ENCODE measurements at places on chromosomes 2 and 18.

DNA sequence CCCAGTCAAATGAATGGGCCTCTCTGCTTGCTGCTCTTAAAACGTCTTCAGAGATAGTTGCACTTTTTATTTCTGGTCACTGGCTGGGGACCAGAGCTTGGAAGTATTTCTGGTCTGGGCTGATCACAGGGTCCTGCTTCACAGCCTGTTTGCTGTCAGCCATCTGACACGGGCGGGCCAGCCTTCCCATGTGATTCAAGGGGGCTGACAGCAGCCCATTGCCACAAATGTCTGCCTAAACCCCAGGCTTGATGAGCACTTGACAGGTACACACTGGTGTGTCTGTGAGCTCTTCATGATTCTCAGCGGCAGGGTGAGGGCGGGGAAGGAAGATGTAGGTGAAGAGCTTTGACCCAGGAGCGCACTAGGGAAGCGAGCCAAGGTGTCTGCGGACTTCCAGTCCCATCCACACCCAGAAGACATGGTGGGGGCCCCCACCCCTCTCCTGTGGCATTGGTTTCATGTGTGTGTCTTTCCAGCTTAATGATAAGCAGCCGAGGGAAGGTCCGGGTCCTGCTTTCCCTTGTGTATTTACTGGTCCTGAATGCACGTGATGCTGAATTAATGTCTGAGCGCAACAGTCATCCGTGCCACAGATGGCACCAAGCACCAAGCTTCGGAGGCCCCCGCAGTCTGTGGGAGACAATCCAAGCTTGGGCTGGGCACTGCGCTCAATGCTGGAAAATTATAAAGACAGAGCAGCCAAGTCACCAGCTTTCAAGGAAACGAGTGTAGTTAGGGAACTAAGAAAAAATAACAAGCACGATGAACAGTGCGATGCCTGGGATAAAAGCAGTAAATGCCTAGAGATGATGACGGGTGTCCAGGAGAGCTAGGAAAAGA, 73.3 kb downstream of the SH3BP4 start:
- DNase-seq: no peak

DNA sequence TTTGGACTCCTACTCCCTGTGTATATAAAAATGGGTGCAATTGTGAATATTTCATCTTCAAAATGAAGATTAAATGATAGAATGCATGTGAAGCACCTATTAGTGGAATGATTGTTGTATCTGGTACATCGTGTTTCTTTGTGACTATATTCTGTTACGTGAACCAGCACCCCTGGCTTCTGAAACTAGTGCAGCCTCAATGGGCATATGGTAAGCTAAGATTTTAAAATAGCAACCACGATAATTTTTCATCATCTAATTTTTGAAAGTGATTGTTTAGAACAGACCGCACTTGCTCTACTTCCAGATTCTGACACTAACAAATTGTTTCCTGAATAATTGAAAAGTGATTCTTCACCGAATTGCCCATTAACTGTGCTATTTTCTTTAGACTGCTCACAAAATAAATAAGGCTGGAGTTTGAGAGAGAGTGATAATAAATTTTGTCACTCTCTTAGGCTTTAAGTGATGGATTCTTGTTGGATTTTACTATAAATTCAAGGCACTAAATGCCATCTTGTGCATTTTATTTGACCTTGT, 806.1 kb upstream of the LRATD1 start:
- no peak for DNase-seq

DNA sequence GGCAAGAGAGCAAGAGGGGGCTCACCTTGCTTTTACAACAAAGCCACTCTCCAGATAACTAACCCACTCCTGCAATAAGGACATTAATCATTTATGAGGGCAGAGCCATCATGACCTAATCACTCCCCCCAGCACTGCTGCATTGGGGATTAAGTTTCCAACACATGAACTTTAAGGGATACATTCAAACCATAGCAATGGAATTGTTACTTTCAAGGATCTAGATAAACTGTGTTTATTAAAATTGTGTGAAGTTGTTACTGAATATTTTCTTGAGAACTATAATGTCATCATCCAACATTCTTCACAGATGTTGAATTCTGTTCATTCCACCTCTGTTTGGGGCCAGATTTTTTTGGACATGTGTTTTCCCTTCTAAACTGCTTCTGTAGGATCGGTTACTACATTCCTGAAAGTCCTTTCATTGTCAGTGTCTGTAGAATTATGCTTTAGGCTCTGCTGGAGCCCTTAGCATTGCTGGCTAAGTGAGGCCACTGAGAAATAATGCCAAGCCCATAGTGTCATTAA, 50.4 kb downstream of the SPATS2L start:
- DNase-seq: no peak

- DNase-seq: no peak
Observed at GRCh38 chr2:217418090-217418489, 558.2 kb upstream of the TNP1 start.

- DNase-seq: no peak
Observed at GRCh38 chr18:3114026-3114425, 101.1 kb upstream of the LPIN2 start.

DNA sequence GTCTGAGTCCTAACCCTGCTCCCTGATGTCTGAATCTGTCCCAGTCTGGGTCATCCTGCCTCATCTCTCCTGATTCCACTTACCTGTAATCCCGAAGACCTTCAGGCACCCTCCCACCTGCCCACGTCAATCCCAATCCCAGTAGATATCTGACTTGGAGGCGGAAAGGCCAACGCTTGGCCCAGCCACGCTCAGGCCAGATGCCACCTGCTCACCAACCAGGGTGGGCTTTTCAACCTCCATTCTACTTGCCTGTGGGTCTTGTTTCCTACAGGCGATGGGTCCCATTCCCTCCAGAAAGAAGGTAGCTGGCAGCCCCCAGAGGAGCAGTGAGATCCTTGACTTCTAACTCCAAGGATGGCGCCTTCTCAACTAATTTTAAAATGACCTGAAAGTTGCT, 59.7 kb downstream of the INPP5D start:
- DNase-seq: no peak

- DNase-seq: no peak
Observed at GRCh38 chr2:165016772-165017411, 61.6 kb upstream of the SLC38A11 start.

- DNase-seq: no peak
Observed at GRCh38 chr2:150030436-150031190, 443.0 kb upstream of the MMADHC start.

DNA sequence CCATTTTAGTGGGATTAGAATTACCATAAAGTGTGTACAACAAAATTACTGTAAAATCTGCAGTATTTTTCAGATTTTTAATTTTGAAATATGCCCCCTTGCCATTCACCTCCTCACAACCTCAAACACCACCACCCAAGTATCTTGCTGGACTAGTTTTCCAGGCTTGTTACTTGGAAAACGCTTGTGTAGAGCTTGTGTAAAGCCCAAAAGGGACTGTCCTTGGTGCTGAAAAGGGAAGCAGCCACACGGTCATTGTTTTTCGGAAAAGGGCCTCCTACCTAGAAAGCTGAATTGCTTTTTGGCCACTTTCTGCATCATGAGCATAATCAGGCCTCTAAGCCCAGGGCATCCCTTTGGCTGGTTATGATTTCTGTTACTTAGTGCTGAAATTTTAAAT, 563.4 kb downstream of the LRRTM4 start:
- DNase-seq: no peak

DNA sequence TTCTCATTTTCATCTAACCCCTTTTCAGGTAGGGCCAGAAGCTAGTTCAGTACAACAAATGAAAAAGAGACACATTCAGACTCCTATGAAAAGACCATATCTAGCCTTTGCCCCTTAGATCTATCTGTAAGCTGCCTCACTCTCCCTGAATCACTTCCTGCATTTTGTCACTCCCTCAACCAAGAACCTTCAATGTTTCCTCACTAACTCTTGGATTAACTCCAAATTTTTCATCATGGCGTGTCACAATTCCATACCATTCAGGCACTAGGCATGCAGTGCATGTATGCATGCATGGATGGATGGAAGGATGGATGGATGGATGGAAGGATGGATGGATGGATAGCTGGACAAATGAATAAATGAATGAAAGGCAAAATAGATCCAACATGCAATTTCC, 356.9 kb downstream of the TNS1 start:
- DNase-seq: no peak

- DNase-seq: no peak
Observed at GRCh38 chr2:16462958-16463357, 202.7 kb downstream of the CYRIA start.

- DNase-seq: no peak
Observed at GRCh38 chr2:138294451-138294850, 207.1 kb upstream of the SPOPL start.

DNA sequence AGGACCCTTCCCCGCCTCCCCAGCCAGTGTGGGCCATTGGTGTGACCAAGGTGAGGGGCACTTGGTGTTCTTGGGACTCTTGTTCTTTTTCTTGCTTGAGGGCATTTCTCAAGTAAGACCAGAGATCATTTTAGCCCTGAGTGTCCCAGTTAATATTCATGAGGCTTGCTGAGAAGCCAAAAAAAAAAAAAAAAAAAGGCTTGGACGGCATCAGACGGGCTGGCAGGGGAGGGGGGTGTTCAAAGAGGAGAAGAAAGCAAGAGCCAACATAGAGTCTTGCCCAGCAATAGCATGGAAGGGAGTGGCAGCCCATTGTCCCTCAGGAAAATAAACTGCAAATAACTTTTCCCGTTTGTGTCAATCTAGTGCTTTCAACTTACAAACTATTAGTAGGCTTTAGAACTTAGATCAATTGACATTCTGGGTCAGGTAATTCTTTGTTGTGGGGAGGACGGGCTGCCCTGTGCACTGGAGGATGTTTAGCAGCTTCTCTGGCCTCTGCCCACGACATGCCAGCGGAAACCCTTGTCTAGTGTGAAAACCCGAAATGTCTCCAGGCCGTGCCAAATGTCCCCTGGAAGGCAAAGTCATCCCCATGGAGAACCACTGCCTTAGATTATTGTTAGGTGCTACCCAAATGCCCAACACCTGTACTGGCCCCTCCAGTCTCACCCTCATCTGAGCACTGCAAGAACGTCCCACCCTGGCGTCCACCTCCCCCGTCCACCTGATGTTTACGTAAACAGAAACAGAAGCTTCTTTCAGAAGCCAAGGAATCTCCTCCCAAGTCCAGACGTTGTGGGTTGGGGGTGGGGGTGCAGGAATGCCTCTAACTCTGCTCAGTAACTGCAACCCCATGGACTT, 163.4 kb downstream of the BCL2 start:
- DNase-seq: no peak
